ENCODE measurements at places on chromosomes 7 and 10.

DNA sequence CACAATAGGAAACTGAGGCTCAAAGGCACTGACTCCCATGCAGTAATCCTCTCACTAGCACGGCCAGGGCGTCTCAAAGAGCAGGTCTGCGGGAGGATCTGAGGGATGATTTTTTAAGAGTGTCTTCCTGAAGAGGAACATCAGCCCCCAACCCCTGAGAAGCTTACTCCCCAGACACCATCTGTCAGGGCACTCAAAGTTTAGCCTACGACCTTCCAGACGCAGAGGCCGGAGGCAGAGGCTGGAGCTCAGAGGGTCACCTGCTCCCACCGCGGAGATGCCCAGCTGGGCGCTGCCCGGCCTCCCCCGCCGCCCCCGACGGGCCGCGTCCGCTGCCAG is 1.7 kb downstream of the ZNF777 start:
- DNase-seq = no peak

GRCh38 chr10:117541909-117542705 is 439 bp upstream of the EMX2 start:
- no peak for DNase-seq

DNA sequence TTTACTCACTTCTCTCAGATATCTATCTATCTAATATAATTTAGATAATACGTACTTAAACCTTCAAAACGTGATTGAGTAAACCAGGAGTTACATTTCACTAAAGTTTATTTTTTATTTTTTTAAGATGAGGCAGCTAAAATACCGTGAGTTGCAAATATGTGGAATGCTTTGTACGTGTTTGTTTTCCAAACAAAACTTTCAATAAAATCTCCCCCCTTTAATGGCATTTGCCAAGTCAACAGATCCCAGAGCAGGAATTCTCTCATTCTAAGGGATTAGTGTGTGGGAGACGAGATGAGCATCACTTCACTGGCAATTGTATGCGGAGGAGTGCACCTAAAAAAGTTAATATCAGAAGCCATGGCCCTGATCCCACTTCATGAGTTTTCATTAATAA is 53.7 kb upstream of the MAGI2 start:
- no peak for DNase-seq

- DNase-seq = no peak
Measured at GRCh38 chr10:14366760-14367159, 36.0 kb upstream of the FRMD4A start.

Data from activated CD4-positive, CD25-positive, alpha-beta regulatory T cell (primary cell).